ENCODE measurements at places on chromosomes 1 and 21.

DNA sequence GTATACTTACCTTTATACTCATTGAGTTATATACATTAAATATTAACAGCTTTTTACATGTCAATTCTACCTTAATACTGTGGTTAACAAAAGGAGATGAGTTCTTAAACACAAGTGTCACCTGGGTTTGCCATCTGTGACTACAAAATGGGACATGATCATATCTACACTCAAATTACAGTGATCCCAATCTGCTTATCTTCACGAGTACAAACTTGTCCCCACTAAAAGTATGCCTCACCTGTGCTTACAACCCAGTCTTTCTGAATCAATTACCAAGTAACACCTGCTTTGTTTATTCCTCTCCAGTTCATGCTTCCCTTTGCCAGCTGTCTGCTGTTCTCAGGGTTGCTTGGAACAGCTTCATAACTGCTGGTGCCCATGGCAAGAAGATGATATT, 8.8 kb downstream of the CD1E start:
- no peak for DNase-seq

DNA sequence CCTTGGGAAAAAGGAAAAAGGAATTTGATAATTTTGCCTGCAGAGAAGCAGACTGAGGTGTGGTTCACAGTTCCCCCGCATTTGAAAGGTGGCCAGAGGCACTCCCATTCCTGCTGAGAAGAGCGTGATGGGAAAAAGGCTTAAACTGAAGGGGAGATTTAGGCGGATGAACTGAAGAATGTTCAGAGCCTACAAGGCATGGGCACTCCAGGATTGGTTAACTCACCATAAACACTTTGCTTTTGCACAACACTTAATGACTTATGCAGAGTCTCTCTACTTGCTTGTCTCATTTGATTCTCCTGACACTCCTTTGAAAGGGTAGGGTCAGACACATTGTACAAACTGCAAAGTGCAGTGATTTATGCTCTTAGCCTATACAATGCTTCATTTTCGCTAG, 119.6 kb upstream of the RUNX1 start:
- no peak for DNase-seq

GRCh38 chr1:172467446-172467845, 23.6 kb upstream of the PIGC start:
- DNase-seq: no peak

DNA sequence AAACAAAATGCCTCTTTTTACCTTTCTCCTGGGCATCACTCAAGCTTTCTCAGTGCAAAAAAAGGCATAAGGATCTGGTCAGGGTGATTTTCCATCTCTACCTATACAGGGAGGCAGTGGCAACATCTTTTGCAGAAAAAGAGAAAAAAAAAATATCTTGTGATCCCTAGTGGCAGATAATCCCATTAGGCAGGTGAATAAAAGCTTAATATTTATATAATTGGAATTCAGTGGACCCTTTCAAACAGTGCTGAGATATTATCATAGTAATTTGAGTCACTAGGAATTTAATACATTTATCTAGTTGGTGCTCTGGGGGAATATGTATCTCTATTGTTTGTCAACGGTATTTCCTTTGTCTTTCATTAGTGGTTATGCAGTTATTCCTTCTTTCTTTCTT, 29.9 kb upstream of the CXADR start:
- DNase-seq: no peak

DNA sequence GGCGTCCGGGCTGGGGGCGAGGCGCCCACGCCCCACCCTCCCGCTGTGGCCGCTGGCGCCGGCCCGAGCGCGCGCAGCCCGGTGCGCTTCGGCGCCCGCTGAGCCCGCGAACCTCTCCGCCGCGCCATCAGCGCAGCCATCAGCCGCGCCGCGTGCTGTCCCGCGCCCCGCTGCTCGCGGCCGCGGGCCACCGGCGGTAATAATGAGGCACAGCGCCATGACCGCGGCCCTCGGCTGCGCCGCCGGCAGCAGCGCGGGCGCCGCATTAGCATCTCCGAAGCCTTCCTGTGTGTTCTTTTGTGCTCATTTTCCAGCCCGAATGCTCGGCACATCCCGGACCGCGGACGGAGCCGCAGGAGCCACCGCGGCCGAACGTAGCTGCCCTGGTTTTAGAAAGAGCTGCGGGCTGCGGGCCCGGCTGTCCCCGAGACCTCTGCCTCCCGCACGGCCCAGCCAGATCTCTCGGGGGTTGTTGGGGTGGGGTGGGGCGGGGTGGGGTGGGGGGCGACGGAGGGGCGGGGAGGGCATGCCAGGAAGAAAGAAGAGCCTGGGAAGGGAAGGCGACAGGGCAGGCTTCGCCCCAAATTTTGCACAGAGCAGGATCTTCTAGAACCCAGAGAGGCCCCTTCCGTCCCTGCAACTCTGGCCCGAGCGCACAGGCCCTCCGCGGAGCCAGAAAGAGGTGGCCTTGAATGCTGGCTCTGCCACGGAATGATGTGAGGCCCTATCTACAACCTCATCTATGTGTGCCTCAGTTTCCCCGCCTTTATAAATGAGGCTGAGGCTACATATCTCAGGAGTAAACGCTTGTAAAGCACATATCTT, 55.3 kb downstream of the RRAGC start:
- no peak for DNase-seq

GRCh38 chr1:207869859-207870258, 41.1 kb downstream of the CD34 start:
- DNase-seq: no peak

DNA sequence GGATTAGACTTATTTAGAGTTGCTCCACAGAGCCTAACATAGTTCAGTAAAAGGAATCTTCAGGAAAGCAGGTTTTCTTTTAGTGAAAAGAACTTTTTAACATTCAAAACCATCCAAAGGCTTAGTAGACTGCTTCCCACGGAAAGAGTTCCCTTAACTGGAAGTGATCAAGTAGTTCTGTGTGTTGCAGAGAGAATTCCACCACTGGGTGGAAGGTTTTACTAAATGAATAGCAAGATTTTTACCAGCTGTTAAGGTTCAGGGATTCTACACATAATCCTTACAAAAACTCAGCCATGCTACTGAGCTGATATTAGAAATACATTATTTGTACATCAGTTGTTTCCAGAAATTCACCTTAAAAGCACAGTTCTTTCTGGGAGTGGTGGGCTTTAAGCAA, 119.7 kb downstream of the GDAP2 start:
- DNase-seq: no peak

- no peak for DNase-seq
Observed at GRCh38 chr1:245378311-245378722, 223.5 kb downstream of the KIF26B start.

GRCh38 chr1:183506561-183506960, 34.3 kb downstream of the SMG7 start:
- DNase-seq: no peak

GRCh38 chr1:115314765-115315164, 23.3 kb downstream of the NGF start:
- DNase-seq: no peak

DNA sequence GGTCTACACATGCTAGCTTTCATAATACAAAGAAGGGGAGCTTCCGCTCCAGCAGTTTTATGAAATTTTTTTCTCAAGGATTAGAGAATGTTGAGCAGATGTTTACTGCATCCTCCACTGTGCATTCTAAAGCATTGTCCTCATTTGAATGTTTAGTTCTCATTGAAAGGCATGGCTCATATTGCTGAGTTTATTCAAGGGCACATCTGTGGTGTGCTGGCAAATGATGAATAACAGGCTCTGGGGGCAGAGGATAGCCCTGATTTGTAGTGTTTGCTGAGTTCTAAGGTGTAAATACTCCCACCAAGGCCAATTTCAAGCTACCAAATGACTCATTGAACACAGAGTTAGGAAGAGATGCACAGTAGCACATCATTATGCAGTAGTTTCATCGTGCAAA, 303.2 kb upstream of the FAM78B start:
- no peak for DNase-seq

- DNase-seq: no peak
Observed at GRCh38 chr21:43277481-43278351, 108.9 kb downstream of the CRYAA start.

GRCh38 chr1:167968569-167968968, 31.7 kb upstream of the MPC2 start:
- no peak for DNase-seq

GRCh38 chr1:86933562-86934377, 19.3 kb downstream of the HS2ST1 start:
- peak; percentile 2 for DNase-seq

GRCh38 chr21:41529769-41530168, 21.8 kb upstream of the TMPRSS2 start:
- DNase-seq: no peak

DNA sequence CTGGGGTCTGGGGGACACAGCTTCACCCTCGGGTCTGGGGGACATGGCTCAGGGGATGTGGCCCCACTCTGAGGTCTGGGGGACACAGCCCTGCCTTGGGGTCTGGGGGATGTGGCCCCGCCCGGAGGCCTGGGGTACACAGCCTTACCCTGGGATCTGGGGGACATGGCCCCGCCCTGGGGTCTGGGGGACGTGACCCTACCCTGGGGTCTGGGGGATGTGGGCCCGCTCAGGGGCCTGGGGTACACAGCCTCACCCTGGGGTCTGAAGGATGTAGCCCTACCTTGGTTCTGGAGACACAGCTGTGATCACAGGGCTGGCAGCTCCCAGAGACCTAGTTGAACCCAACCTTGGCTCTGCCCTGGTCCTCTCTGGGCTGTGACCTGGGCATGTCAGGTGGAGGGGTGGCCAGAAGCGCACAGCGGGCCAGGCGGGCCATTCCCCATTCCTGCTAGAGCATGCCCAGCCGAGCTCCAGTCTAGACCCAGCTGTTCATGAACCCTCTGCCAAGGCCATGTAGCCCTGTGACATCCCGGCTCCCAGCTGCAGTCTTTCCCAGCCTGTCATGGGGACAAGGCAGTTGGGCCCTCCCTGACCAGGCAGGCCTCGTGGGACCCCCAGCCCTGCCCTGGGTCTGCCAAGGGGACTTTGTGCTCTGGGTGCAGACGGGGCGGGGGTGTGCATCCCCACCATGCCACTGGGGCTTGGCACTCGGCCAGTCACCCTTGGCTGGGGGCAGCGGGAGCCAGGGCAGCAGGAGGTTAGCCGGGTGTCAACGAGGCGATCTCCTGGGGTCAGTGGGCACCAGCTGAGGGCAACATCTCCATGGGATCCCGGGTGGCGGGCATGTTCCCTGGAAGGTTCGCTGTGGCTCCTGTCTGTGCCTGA, 43.9 kb downstream of the WNT9A start:
- no peak for DNase-seq

DNA sequence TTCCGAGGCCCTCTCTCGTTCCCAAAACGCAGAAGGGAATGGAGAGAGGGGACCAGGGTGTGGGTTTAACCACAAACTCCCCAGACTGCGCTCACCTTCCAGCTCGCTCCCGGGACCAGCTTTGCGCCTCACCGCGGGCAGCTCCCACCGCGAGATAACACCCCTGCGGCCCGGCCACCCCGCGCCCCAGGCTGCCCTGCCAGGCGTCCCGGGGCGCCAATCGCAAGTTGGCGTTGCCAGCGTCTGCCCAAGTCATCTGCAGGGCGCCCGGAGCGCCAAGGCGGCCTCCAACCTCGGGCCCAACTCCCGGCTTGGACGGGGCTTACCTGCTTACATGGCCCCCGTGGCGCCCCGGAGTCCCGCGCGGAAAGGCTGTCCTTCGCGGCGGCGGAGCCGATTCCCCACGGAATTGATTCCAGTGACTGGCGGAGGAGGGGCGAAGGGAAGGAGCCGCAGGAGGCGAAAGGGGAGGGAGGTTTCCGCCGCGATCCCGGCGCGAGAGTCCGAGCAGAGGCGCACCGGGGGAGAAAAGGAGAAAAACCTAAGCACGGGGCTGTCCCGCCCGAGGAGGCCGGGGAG, 456 bp downstream of the PTPN14 start:
- no peak for DNase-seq

GRCh38 chr1:245926888-245927287, 580.2 kb downstream of the SMYD3 start:
- no peak for DNase-seq

GRCh38 chr1:109020693-109021257, 21.1 kb downstream of the WDR47 start:
- no peak for DNase-seq

- DNase-seq: no peak
Observed at GRCh38 chr1:231921646-231922345, 295.2 kb downstream of the DISC1 start.

DNA sequence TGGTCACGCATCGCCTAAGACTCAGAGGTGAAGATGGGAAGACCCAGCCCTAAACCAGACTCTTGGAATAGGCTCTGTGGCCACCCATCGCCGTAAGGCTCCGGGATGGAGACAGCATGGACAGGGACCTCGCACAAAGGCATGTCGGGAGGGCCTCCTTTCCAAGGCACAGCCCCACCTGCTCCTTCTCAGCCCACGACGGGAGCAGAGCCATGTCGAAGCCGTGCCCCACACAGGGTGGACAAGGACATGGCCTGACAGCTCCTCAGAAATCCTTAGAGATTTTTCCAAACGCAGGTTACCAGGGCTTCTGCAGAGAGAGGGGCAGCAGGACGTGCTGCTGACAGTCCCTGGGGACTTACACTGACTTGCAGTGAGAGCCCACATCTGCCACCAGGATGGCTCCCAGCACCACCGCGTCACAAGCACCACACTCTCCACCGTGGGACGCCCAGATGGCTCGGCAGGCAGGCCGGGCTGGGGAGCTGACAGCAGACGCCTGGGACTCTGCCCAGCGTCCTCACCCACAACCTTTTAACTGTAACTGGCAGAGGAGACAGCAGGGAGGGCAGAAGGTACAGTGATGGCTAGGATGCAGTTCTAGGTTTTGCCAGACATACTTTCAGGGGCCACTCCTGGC, 12.0 kb downstream of the SSU72 start:
- no peak for DNase-seq

DNA sequence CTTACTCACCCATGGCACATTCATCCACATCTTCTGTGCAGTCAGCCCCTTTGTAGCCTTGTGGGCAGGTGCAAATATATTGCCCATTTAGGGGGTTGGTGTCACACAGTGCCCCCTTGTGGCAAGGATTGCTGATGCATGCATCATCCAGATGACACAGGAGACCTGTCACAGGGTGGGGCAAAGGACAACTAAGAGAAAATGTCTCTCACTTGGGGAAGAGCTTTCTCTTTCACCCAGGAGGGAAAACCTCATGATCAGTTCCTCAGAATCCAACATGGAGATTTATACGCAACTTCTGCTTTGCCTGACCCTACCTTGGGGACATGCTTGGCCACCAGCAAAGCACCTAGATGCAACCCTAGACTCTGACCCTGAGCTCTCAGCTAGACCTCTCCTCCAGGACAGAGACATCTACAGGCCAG, 71.8 kb upstream of the ADAM30 start:
- DNase-seq: peak; percentile 31

GRCh38 chr1:193019442-193020026, 39.6 kb downstream of the UCHL5 start:
- no peak for DNase-seq

DNA sequence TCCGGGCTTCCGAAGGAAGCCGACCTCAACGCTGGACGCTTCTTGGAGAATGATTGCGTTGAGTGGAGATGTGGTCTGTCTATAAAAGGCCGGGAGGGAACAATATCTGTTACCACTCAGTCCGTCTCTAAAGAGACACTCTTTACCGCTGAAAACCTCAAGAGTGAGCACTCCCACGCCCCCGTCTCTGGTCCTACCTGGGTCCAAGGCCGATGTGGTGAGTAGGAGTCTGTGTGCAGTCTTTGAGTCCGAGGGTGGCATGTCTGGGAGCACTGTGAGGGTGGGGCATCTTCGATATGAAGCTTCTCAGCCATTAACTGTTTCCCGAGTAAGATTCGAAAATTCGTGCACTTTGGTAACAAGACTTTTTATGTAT, 576 bp downstream of the ZFP69 start:
- peak; percentile 21 for DNase-seq
